Body of pancreas (tissue), 4 donors: ENCODE measurements at places on chromosomes 5 and 9. TPM values are rescaled to one million over a fixed set of nuclear protein-coding genes. Genes with fewer than 3 reads are reported as not detected.

DNA sequence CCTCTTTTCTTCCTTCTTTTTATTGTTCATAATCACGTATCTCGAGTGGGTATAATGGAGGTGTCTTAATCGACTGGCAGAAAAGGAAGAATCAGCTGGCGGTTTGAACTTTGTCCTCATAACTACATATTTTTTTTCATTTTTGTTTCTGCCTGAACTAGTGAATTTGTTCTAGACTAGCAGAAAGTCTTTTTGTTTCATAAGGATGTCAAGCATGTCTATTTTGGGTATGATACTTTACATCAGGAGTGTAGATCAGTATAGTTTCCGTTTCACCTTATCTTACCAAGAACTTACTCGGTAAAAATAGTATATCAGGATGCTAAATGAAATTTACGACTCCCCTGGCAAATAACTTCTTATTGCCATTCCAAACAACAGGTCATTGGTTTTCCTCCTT is 278.9 kb downstream of the CHSY3 start:
- no peak overlapping the region for H3K27ac ChIP-seq
- DNase-seq: no peak
- H3K27me3 ChIP-seq: no peaks in the 10 kb centered on the region
- no peaks in the 10 kb centered on the region for H3K36me3 ChIP-seq
- H3K4me1 ChIP-seq: no peaks in the 10 kb centered on the region
- H3K4me3 ChIP-seq: no peak overlapping the region

GRCh38 chr5:124403281-124403680 is 343.2 kb downstream of the ZNF608 start:
- DNase-seq: no peak
- no peak overlapping the region for H3K27ac ChIP-seq
- peaks cover 2% of the 10 kb centered on the region for H3K4me1 ChIP-seq
- H3K36me3 ChIP-seq: no peaks in the 10 kb centered on the region

GRCh38 chr9:12860998-12861397 is 86.2 kb downstream of the LURAP1L start:
- no peak overlapping the region for H3K4me3 ChIP-seq
- DNase-seq: peak; percentile 38
- no peaks in the 10 kb centered on the region for H3K27me3 ChIP-seq
- no peak overlapping the region for H3K27ac ChIP-seq

GRCh38 chr9:79565245-79565644 is 6.5 kb upstream of the TLE4 start:
- H3K36me3 ChIP-seq: no peaks in the 10 kb centered on the region
- no peaks in the 10 kb centered on the region for H3K27me3 ChIP-seq
- no peak overlapping the region for H3K4me3 ChIP-seq
- DNase-seq: no peak
- H3K27ac ChIP-seq: no peak overlapping the region

- peaks cover 13% of the 10 kb centered on the region for H3K4me1 ChIP-seq
- H3K27me3 ChIP-seq: peaks cover 6% of the 10 kb centered on the region
- no peak overlapping the region for H3K27ac ChIP-seq
- DNase-seq: peak; percentile 13
Observed at GRCh38 chr5:146877178-146877681, 1.3 kb downstream of the PPP2R2B start.

DNA sequence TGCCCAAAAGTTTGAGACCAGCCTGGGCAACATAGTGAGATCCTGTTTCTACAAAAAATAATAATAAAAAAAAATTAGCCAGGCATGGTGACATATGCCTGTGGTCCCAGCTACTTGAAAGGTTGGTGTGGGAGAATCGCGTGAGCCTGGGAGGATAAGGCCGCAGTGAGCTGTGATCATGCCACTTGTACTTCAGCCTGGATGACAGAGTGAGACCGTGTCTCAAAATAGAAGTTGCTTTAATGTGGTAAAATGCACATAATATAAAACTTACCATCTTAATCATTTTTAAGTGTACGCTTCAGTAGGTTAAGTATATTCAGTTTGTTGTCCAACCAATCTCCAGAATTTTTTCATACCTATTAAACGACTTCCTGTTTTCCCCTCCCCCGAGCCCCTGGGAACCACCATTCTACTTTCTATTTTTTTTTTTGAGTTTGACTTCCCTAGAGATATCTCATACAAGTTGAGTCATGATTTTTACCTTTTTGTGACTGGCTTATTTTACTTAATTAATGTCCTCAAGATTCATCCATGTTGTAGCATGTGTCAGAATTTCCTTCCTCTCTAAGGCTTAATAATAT is 120.1 kb upstream of the POC5 start:
- H3K4me3 ChIP-seq: no peak overlapping the region
- no peak overlapping the region for H3K27ac ChIP-seq
- H3K36me3 ChIP-seq: no peaks in the 10 kb centered on the region

DNA sequence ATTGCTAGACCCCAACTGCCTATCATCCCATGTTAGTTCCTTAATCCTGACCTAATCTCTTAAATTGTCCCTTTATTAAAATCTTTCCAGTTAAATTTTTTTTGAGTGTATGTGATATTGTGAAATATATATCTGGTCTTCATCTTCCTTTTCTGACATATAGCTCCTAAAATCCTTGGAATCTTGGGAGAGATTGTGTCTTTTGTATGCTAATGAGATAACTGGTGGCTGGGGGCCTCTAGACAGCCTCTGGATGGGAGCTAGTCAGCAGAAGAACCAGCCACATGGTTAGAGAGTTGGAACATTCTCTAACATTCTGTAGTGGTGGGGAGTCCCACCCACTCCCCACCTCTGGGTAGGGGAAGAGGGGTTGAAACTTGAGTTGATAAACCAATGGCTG is 3.7 kb upstream of the CCL19 start:
- no peaks in the 10 kb centered on the region for H3K36me3 ChIP-seq
- H3K27ac ChIP-seq: no peak overlapping the region
- no peaks in the 10 kb centered on the region for H3K27me3 ChIP-seq
- H3K4me1 ChIP-seq: no peaks in the 10 kb centered on the region
- no peak overlapping the region for H3K4me3 ChIP-seq

GRCh38 chr5:133523013-133523658 is 89.2 kb downstream of the FSTL4 start:
- DNase-seq: no peak
- no peaks in the 10 kb centered on the region for H3K36me3 ChIP-seq
- no peak overlapping the region for H3K27ac ChIP-seq
- H3K4me1 ChIP-seq: no peaks in the 10 kb centered on the region

DNA sequence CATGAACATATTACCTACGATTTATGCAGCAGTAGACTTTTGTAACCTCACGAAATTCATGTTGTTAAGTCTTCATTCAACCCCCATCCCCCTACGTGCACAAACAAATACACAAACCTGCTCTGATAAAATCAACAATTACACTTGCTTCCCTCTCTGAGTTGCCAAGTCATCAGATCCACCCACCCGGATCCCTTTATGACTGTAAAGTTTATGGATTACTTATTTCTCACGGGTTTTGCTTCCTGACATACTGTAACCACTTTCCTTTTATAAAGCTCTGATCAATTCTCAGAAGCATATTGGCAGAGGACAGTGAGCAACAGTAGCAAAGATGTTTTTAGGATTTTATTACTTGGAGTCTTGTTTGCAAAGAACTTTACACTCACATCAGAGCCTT is 70.5 kb downstream of the MLLT3 start:
- no peak overlapping the region for H3K4me3 ChIP-seq
- H3K4me1 ChIP-seq: peaks cover 5% of the 10 kb centered on the region
- DNase-seq: no peak
- H3K27me3 ChIP-seq: no peaks in the 10 kb centered on the region

DNA sequence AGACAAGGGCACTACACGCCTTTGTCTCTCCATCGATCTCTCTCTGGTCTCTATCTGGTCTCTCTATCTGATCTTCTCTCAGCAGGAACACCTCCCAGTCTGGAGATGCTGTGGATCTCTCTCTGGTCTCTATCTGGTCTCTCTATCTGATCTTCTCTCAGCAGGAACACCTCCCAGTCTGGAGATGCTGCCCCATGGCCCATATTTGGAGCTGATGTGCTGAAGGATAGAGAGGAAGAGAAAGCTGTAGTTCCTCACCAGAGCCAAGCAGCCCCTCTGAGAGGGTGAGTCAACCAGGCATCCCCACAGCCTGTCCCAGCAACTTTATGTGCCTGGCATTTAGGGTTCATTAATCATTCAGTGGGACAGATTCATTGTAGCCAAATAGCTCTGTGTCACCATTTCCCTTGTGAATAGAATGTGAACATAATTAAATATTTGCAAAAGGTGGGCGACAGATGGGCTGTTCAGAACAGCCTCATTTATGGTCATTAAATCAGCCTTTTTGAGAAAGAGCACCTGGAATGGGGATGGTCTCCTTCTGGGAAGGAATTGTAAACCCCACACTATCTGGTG is 189.3 kb upstream of the MAST4 start:
- no peak overlapping the region for H3K27ac ChIP-seq
- DNase-seq: no peak

Gene CCDC187
- total RNA-seq: 2.3 TPM

Gene N4BP3
- total RNA-seq: 0.52 TPM

Gene GPX3
- 686 TPM for total RNA-seq

Gene SHOC1
- 0.26 TPM for total RNA-seq
